ENCODE measurements at places on chromosomes 7 and 10. TPM values are rescaled to one million over a fixed set of nuclear protein-coding genes. Genes with fewer than 3 reads are reported as not detected.

DNA sequence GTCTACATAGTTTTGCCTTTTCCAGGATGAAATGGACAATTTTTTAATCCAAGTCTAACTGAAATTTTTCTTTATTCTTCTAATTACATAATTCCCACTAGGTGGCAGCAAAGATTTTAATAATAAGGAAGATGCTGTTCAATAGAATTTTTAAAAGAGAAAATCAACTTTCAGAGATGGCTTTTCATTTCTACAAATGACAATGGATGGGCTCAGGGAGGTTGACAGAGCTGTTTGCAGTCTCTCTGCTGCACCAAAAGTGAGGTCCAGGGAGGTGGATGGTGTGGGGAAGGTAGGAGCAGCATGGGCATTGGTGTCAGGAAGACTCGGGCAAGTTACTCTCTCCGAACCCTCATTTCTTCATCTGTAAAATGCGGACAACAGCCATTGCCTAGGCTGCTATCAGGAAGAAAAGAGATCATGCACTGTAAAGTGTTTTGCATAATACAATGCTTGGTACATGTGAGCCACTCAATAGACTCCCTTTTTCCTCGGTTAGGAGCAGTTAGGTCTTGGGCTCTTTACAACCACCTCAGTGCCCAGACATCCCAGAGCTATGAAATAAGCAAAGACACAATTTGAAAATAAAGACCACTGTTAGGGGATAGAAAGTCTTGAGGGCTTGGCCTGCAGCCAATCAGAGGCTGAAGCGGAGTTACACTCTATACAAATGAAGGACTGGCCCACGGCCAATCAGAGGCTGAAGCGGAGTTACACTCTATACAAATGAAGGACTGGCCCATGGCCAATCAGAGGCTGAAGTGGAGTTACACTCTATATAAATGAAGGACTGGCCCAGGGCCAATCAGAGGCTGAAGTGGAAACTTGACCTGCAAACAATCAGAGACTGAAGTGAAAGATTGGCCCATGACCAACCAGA lies 107.1 kb downstream of the ABLIM1 start:
- no peak for DNase-seq

DNA sequence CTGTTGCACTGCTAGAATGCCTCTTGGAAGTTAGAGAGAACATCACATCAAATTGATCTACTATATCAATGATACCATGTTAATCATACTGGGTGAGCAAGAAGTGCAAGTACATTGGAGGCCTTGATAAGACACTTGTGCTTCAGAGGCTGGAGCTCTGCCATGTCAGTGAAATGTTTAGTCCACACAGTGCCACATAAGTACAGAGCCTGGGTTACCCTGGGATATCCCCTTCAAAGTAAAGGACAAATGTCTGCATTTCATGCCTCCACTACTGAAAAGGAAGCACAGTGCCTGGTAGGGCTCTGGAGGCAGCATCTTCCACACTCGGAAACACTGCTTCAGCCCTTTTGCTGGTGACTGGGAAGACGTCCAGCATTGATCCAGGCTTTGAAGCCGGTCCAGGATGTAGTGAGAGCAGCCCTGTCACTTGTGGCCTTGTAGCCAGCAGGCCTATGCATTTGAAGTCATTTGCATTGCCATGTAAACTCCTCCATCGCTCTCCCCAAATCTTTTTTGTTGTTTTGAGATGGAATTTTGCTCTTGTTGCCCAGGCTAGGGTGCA lies 15.7 kb upstream of the STN1 start:
- no peak for DNase-seq

GRCh38 chr10:101938305-101939007 lies 94.9 kb upstream of the KCNIP2 start:
- no peak for DNase-seq

- no peak for DNase-seq
These were observed 147.0 kb upstream of the SLC13A1 start for GRCh38 chr7:123346766-123347165.

GRCh38 chr10:113103131-113103840 lies 153.2 kb downstream of the TCF7L2 start:
- no peak for DNase-seq

GRCh38 chr7:88219781-88220747 lies at the start of gene SRI:
TSS of gene SRI (minus strand) at chr7:88220038. CDS start at chr7:88220026, 12 bp downstream.
- peak; percentile 97 for DNase-seq

GRCh38 chr7:52959878-52960660 lies 75.4 kb upstream of the POM121L12 start:
- DNase-seq, result no peak

GRCh38 chr10:15881542-15881941 lies 21.2 kb upstream of the MINDY3 start:
- DNase-seq, result no peak

DNA sequence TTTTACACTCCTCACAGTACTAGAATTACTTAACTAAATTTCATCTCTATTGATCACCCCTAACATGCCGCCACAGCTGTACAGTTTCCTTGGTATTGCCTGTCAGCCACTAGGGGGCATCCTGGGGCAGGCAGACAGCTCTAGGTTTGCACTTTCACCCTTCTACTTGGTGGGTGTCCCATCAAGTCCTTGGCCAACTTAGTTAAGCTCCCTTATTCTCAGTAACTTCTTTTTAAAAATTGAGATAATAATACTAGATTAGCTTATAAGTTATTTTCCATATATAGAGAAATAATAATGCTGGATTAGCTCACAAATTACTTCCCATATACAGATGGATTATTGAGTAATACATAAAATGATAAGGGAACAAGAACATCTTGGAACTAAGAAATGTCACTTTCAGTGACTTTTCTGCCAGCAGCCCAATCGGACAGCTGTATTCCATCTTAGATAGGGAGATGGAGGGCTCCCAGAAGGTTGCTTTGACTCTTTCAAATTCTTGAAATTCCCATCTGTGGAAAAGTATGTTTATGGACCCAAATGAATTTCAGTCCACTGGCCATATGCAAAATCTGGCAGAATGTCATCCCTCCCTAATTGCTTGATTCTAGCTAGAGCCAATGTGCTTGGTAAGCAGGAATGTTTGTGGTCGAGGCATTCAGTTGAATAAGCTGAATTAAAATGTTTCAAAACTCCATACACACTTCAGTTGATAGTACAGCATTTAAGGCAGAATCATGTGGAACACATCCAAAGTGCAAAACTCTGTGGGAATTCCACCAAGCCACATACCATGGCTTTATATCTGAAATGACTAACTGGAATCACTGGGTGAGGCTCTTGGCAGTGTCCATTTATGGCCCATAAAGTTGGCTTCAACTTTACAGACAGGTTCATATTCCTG lies 309.7 kb downstream of the CSTF2T start:
- DNase-seq, result peak; percentile 45

- DNase-seq, result no peak
These were observed 957.2 kb upstream of the GHITM start for GRCh38 chr10:83182076-83182475.

DNA sequence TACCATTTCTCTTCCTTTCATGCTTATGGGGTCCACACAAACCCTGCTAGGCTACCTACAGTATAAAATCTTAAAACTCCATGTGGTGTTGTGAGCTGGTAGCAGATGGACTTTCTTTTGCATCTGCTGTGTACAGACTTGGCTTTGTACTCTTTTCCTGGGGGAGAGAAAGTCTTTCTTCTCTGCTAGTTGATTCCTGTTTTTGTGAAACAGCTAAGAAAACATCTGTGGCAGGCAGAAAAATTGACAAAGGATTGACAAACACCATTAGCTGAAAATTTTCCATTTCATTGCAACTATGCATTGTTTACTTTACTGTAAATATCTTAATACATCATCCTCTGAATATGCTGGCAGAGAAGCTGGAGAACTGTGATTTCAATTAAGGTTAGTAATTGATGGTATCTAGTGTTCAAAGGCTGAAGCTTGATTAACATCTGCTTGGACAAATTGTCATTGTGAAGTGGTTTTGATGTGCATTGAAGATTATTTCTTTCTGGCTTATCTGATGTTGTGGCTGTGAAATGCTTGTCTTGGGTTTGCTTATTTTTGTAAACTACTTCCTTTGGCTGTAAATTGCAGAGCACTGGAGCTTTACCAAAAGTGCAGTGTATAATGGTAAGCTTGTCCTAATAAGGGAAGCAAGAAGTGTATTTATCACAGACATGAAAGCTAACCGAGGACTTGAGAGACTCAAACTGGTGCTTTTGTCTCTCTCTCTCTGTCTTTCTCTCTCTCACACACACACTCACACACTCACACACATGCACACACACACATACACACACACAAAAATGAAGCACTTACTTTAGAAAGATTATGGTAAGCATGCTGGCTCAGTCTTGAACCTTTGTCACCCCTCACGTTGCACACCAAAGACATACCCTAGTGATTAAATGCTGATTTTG lies at the start of gene FOXP2:
Gene FOXP2, plus strand, starts transcription at position 660 of the 908 bp plus-strand sequence. CDS start 11,697 bp downstream, outside the sequence.
- DNase-seq, result no peak

- no peak for DNase-seq
These were observed 3.5 kb upstream of the MGAM start for GRCh38 chr7:141992156-141992555.

DNA sequence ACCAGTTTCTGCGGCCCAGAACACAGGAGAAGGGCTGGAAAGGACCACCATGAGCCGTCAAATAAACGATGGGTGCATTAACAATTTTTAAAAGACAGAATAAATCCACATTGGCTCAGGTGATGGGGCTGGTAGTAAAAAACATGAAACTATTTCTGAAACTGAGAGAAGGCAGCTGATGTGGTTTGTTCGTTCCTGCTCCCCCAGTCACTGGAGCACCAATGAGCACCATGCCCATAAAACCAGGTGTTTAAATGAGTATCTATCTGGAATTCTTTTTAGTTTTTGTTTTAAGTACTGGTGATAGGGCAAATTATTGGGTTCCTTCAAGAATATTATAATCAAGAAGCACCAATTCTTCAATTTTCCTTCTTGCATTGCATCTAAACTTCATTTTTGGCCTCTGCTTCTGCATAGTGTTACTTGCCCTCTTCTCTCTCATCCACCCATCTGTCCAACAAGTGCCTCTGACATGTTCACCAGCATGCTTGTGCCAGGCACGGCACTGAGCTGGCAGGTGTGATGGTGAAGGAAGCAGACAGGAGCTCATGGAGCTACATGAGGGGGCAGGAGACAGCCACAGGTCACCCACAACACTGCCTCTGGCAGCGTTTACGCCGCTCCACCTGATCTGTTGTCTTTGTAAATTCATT lies 65.5 kb downstream of the LARP4B start:
- DNase-seq, result no peak

GRCh38 chr7:51665045-51665780 lies 348.6 kb upstream of the COBL start:
- DNase-seq, result no peak

- DNase-seq, result no peak
These were observed 204.3 kb downstream of the SFMBT2 start for GRCh38 chr10:7206412-7207100.

DNA sequence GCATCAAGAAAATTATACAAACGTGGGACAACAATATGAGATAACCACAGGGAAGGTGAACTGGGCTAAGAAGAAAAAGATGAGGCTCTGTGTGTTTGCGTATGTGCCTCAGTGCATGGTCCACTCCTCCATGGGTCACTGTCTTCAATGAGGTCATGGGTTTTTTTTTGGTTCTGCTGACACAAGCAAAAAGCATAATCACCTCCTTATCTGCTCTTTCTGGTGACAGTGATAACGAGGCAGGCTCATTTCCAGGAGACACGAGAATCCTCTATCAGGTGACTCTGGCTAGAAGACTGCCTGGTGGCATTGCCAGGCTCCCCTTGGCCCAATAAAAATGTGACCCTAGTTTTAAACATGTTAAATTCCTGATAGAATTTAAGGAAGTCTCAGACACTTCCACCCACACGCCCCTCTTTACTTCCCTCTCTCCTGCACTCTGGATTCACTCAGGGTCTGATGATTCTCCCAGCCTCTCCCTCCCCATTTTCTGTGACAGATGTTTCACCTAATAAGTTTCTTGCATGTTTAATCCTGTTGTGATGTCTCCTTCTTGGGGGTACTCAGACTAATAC lies 35.3 kb upstream of the CDCA7L start:
- no peak for DNase-seq

Gene CTAGE15
- total RNA-seq, result 0.47 TPM

Gene HOXA9
- total RNA-seq, result not detected

Gene GDF10
- 0.11 TPM for total RNA-seq

Gene UPK3BL2
- total RNA-seq, result 20.5 TPM

Gene CAMK2B
- total RNA-seq, result 0.11 TPM

Gene EPDR1
- total RNA-seq, result 0.26 TPM

Gene IPMK
- 7.0 TPM for total RNA-seq

Gene NACAD
- 0.11 TPM for total RNA-seq

Data from activated naive CD8-positive, alpha-beta T cell treated with anti-CD3 and anti-CD28 coated beads, Interleukin-2, amount 10 ng/mL, durations not matched to agents 7 days and 5 days (primary cell).